Calu3 (cell line): ENCODE measurements at places on chromosomes 6 and 20.
A peak's percentile ranks its signal among the peaks of the same experiment; 100 is the strongest.

DNA sequence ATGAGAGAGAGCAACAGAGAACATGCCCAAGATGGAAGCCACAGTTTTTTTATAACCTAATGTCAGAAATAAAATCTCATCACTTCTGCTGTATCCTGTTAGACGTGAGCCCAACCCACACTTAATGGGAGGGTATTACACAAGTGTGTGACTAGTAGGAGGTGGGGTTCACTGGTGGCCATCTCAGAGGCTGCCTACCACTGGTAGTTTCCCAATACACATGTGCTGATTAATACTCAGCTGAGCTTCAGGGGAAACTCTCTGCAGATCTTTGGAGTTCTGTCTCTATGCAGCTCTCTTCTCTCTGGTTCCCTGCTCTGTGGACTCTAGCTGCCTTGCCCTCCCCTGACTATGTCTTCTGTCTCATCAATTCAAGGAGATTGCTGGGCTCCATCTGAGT lies 35.7 kb downstream of the CNBD2 start:
- DNase-seq: no peak

DNA sequence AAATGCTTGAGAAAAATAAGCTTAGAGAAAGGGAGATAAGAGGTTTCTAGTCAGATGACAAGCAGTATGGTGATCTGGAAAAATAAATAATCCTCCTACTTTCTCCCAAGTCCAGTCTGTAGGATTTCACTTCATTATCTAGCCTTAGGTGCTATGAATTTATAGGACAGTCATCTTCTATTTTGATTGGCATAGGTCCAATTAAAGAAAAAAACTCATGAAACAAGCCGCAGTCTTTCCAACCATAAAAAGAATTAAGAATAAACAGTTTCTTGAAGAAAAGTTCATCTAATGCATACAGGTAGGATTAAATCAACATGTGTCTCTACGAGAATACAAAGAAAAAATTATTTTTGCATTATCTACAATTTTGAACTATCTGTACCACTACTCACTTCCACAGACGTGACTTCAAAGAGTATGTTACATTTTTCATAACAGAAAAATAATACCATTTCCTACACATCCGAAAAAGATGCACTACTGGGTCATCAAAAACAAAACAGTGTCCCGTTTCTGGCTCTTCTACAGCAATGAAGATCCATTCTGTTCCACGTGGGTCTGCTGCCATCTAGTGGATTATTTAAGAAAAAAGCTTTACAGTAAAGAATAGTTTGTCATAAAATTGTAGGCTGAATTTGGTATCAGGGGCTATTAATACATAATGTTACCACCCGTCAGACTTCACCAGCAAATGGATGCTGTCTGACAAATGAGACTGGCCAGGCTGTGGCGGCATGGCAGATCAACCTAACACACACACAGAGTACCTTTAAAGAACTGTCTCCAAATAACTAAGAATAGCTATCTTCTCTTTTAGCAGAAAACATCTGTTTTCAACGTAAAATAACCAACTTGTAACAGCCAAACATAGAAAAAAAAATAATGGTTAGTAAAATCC lies 28.9 kb downstream of the STX7 start:
- DNase-seq: peak; percentile 46

DNA sequence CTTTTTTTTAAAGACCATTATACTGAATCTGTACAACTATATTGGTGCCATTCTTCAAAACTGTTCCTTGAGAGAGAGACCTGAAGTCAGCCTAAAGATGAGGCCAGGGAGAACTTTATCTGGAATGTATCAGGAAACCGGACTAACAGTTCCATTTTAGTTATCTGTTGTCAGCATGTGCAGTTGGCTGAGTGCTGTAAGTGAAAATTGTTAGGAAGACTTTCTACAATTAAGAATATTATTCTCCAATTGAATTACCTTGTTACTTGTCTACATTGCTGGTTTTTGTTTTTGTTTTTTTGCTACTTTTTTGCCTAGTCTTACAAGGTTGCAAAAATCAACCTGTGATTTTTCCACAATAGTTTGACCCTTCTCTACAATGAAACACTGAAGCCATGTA lies 7.5 kb downstream of the CEP57L1 start:
- no peak for DNase-seq

- no peak for DNase-seq
Measured at GRCh38 chr6:43544461-43544860, 27.6 kb downstream of the POLR1C start.

DNA sequence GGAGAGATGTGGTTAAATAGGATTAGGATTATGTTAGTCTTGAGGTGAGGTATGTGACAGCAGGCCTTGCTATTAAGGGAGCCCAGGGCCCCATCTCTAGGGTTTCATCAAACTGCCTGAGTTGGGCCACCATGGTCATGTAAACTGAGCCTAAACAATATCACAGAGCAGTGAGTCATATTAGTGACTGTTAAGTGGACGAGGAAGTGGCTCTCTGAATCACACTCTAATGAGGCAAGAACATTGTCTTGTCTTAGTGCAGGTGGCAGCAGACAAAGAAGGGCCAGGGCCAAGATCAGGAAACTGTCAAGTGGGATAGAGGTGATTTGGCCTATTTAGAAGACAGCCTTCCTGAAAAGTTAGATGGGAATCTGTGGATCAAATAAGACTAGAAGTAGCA lies 23.1 kb downstream of the ENPP3 start:
- DNase-seq: peak; percentile 17

DNA sequence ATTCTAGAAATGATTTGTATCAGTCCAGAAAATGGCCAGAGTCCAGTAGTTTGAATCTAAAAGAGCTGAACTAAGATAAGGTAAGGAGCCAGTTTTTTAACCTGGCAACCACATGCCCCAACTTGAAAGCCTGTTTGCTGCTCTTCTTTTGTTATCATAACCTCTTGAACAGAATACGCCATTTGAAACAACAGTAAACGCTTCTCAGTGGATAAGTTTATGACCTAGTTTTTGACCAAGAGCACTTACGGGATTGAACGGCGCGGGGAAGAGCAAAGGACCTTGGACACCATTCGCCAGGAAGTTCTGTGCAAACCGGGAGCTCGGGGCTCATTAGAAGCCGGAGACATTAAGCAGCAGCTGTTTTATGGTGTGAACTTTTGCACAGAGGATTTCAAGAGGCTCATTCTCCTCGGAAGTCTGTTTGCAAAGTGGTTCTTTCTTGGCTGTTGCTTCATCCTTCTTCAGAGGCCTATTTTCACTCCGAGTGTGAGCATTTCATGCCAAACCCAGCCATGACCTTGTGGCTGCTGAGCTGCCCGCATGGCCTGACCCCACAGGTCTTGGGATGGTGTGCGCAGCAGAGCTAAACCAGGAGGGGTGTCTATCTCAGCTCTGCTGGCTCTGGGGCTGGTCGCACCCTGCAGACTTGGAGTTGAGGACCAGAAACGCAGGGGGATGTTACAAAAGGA lies 215.1 kb downstream of the SOX4 start:
- no peak for DNase-seq

DNA sequence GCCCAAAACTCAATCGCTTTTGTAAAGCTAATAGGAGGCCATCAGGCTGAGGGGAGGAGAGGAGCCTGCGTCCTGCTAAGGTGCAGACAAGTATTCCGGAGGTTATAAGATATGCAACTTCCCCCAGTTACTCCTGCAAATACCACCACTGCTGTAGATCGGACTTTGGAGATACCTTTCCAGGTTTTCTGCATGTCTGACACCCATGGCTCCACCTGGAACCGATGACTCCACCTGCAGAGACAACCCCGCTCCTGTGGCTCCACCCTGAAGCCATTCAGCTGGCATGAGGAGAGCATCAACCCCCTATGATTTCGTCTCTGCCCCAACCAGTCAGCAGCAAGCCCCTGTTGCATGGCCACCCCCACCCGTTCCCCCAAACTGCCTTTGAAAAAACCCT lies 59.7 kb upstream of the SAMD5 start:
- DNase-seq: no peak

DNA sequence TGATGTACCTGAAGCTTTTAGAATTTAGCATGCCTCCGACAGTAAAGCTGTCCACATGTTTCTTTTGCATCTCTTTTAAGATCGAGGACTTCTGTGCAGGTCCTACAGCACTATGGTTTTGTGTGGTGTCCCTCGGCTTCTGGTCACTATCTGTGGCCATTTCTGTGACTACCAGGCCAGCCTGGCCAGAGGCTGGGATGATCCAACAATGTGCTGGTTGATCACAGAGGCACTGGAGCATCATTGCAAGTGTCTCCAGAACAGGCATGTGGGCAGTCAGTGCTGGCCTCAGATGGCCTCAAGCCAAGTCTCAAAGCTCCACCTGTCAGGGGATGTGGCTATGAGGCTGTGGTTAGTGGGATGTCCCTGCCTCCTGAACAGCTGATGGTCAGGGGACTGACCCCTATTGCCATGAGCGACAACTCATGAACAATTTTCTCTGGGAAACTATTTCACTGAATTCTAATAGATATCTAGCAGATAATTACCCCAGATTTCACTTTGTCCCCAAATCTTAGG lies 136.6 kb downstream of the SYNDIG1 start:
- DNase-seq: no peak

- DNase-seq: no peak
Measured at GRCh38 chr6:109322825-109323224, 59.4 kb downstream of the CD164 start.

- DNase-seq: no peak
Measured at GRCh38 chr6:105993341-105994117, 92.6 kb upstream of the PRDM1 start.

- DNase-seq: no peak
Measured at GRCh38 chr6:96927660-96928059, 3.1 kb downstream of the KLHL32 start.

GRCh38 chr6:64146876-64147275 lies 511.3 kb downstream of the PHF3 start:
- no peak for DNase-seq

- peak; percentile 50 for DNase-seq
Measured at GRCh38 chr6:116059713-116060571, 749 bp downstream of the FRK start.

DNA sequence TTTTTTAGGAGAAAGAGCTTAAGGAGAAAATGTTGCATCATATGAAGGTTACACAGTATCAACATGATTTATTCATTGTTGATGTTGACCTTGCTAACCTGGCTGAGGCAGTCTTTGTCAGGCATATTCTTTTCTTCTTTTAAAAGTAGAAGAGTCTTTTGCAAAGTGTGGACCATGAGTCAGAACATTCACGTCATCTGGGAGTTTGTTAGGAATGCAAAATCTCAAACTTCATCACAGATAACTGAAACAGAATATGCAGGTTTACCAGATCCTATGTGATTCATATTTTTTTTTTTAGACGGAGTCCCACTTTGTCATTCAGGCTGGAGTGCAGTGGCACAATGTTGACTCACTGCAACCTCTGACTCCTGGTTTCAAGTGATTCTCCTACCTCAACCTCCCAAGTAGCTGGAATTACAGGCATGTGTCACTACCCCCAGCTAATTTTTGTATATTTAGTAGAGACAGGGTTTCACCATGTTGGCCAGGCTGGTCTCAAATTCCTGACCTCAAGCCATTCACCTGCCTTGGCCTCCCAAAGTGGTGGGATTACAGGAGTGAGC lies 530.4 kb upstream of the BTBD3 start:
- DNase-seq: peak; percentile 20

DNA sequence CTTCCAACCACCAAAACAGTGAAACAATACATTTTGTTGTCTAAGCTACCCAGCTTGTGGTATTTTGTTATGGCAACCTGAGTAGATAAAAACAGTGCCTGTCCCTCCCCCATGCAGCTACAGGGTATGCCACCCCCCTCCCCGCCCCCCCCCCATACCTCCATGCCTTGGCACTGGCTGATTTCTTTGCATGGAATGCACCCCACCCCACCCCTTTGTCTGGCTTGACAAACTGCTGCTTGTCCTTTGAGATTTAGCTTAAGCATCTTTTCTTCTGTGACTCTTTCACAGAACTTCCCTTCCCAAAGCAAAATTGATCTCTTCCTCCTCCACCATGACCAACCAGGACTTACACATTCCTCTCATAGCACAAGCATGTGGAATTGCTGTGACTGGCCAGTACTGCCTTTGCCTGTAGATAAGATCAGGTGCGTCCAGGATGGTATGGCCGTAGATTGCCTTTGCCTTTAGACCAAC lies 64.6 kb upstream of the ADGRF1 start:
- peak; percentile 83 for DNase-seq

DNA sequence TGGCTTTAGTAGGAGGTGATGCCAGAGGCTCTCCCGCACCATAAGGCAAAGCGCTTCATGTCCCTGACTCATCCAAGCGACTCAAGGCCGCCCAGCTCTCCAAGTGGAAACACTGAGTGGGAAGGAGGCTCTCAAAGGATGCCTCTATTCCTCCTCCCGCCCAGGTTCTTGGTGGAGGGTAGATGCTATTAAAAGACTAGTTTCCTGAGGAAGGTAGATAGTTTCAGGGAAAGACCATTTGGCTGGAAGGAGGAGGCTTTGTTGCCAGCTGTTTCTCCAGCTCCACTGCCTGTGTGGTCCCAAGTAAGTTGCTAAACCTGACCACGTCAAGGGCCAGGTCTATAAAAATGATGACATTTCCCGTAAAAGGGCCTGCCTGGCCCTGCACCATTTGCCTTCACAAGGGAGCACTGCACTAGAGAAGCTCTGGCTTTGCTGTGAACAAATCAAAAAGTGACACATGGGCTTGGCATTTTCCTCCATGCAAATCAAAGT lies 48.2 kb downstream of the GMDS start:
- DNase-seq: no peak

- no peak for DNase-seq
Measured at GRCh38 chr20:17816804-17817587, 117.2 kb downstream of the BANF2 start.

- no peak for DNase-seq
Measured at GRCh38 chr20:52899041-52899608, 73.0 kb upstream of the TSHZ2 start.

DNA sequence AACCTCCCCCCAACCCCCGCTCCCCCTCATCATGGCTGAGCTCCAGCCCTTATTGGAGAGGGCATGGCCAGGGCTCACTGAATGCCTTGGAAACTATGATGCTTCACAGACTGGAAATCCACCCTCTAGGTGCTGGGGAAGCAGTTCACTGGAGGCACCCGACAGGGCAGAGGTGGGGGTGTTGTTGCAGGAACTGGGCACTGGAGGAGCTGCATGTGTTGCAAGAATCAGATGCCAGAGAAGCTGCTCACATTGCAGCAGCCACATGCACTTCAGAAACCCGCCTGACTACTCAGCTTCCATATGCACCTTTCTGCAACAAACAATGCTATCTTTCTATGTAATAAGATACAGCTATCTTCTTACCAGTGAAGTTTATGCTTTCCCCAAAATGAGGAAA lies 7.9 kb upstream of the TBPL1 start:
- no peak for DNase-seq

GRCh38 chr20:60986506-60987156 lies 265.4 kb upstream of the CDH4 start:
- DNase-seq: no peak

- peak; percentile 96 for DNase-seq
Measured at GRCh38 chr20:45987108-45987780, 15.2 kb upstream of the ZNF335 start.

DNA sequence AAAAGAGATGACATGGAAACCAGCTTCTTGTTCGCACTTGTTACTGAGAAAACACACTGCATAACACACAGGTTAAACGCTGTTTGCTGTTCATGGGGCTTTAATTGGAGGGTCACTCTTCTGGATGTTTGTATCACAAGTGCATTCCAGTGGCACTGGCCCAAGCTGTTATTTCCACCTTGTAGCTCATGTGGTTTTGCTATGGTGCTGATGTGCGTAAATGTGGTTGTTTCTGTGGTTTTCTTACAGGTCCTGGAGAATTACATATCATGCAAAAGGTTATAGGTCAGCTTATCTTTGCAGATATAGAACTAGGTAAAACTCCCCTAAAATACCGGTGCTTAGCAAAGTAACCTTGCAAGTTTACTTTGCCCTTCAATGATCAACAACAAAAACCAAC lies 89.3 kb upstream of the AHI1 start:
- no peak for DNase-seq

- DNase-seq: no peak
Measured at GRCh38 chr6:39090036-39090435, 24.9 kb downstream of the SAYSD1 start.
